Stimulated activated CD4-positive, alpha-beta T cell treated with anti-CD3 and anti-CD28 coated beads, Interleukin-15, amount 100 ng/mL, for 48 hours (primary cell): ENCODE measurements at places on chromosomes 7 and 10.

DNA sequence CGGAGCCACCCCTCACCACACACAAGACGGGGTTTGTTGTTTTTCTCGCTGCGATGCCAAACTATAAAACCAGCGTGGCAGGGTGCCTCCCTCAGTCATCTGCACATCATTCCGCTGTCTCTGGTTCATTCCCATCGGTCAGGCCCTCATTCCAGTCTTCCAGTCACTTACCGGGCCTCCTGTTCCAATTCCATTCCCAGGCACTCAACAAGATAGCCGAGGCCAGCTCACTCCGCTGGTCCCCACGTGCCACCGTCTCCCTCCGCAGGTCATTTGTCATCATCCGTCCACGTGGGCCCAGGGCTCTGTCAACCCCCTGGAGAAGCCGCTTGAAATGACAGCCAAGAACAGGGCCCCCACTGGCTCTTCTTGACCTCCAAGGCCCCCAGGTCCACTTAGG is 6.1 kb upstream of the TMEM184A start:
- DNase-seq = no peak

- no peak for DNase-seq
These were observed 109.0 kb upstream of the KLF6 start for GRCh38 chr10:3893901-3894563.

DNA sequence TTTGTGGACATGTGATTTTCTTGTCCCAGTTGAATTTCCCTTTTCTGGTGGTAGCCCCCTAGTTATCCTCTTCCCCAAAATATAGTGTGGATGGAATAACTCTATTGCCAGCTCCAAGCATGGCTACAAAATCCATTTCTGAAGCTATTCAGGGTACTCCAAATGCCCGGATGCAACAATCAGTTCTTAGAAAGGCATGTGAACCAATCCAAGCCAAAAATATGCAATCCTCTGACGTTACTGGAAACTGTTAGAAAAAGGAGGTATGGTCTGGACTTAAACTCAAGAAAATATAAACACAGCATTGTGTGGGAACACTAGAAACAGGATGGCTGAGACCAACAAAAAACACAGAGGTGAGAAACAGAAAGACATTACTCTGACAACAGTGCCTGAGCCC is 347.0 kb downstream of the GPAM start:
- no peak for DNase-seq

DNA sequence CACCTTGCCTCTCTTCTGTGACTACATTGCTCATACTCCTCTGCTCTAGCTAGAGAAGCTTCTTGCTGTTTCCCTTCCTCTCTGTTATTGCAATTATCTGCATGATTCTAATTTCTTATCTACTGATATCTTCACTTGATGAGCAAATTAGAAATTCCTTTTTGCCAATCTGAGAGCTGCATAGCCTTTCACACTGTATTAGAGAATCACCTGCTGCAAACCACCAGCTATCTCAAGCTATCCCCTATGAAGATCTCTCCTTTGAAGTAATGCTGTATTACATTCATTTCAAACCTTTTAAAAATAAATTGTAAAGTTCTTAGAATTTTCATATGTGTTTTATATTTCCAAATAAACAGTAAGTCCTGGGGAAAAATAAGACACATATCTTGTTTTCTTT is 89.0 kb upstream of the ZNF804B start:
- DNase-seq = no peak

GRCh38 chr7:41403291-41403690 is 299.6 kb downstream of the INHBA start:
- no peak for DNase-seq
